ENCODE measurements at places on chromosomes 6 and 20. TPM values are rescaled to one million over a fixed set of nuclear protein-coding genes. Genes with fewer than 3 reads are reported as not detected.

Gene LAMA4
- total RNA-seq = 85.8 TPM

Gene LY86
- total RNA-seq = not detected

DNA sequence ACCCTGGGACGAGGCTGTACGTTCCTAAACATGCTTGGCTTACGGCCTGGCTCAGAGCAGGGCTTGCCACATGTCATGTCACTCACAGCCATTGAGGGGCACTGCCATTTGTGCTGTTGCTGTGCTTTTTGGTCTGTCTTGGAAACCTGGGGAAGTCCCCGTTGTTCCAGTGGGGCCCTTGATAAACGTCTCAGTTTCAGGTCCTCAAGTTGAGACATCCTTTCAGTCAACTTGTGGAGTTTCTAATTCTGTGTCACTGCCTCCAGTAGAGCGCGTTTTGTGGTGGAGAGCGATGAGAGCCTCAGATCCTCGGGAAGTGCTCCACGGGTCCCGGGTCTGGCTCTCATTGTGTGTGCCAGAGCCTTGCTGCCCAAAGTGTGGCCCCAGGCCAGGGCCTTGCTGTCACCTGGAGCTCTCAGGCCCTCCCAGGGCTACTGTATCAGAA, 43.0 kb upstream of the CCR6 start:
- H3K27me3 ChIP-seq = peaks cover 14% of the 10 kb centered on the region
- no peak for DNase-seq
- no peak overlapping the region for H3K27ac ChIP-seq

- H3K27ac ChIP-seq = no peak within 1 kb of the TSS
- H3K27me3 ChIP-seq = no peaks in the 10 kb centered on the region
- H3K4me1 ChIP-seq = peaks cover 29% of the 10 kb centered on the region
Observed at GRCh38 chr6:31138982-31139381, at the start of gene PSORS1C2. TSS of gene PSORS1C2 (minus strand) at chr6:31139066. CDS start at chr6:31139026, 40 bp downstream.

GRCh38 chr6:2596222-2596621, 154.5 kb downstream of the MYLK4 start:
- no peaks in the 10 kb centered on the region for H3K36me3 ChIP-seq
- no peaks in the 10 kb centered on the region for H3K27me3 ChIP-seq
- no peak overlapping the region for H3K4me3 ChIP-seq
- H3K4me1 ChIP-seq = no peaks in the 10 kb centered on the region

Measured in Calu3 (cell line).